ENCODE measurements at places on chromosomes 3 and 15.

GRCh38 chr3:132549890-132550578 is 47.0 kb upstream of the ACKR4 start:
- DNase-seq, result no peak

- no peak for DNase-seq
Observed at GRCh38 chr15:73997986-73998385, 3.5 kb downstream of the PML start.

GRCh38 chr15:101320501-101321052 is 25.5 kb upstream of the SNRPA1 start:
- peak; percentile 72 for DNase-seq

DNA sequence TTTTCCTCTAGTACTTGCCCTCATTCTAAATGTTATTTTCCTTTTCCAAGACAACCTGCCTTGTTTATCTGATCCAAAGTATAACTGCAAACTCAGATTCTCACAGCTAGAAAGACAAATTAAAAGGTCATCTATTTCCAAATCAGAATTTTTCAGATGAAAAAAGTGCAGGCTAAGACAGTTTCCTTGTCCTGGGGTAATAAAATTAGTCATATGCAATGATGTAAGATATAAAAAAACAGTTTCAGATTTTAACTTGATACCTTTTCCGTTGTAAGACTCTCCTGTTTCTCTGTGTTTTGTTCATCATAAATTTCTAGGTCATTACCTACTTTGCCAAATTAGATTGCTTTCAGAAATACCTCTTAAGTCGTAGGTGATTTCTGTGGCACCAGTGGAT is 238.4 kb upstream of the PEX5L start:
- no peak for DNase-seq

GRCh38 chr15:73717802-73718201 is 33.6 kb downstream of the CD276 start:
- no peak for DNase-seq

- no peak for DNase-seq
Observed at GRCh38 chr15:20271647-20272046, 270.0 kb downstream of the GOLGA6L6 start.

GRCh38 chr15:29698030-29698701 is 124.1 kb downstream of the TJP1 start:
- DNase-seq, result no peak

DNA sequence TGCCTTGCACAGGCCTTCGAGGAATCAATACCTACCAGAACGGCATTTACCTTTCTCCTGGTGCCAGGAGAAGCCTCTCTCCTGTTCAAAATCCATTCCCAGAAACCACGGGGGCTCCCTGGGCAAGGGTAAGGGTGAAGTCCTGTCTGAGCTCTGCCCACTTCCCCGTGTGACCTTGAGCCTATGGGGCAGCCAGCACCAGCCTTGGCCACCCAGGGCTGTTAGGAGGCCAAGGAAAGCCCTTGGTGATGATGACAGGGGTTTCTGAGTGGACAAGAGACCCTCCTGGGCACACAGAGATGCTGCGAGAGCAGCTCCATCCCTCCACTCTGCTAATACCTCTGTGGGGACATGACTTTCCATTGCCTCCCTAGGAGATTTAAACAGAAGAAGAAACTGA is 5.9 kb downstream of the SCN5A start:
- DNase-seq, result no peak

DNA sequence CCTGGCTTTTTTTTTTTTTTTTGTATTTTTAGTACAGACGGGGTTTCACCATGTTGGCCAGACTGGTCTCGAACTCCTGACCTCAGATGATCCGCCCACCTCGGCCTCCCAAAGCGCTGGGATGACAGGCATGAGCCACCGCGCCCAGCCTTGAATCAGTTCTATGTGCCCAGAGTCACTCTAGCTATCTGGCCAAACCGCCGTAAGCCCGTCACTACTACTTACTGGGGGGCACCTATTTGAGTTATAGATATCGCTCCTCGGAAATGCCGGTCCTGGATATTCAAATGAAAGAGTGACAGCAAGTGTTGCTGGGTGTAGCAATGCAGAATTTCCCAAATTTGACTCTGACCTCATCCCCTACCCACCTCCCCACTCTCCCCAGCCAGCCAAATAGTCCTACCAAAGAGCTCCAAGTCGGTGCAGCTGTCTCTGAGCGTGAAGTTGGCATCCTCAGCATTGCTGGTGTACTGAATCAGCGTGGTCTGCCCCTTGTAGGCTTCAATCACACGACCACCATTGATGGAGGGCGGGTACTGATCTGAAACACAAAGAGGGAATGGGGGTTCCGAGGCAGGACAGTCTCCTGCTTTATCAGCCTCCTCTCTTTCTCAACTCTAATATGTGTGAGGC is 38.1 kb downstream of the MUC20 start:
- no peak for DNase-seq

- DNase-seq, result no peak
Observed at GRCh38 chr3:117630885-117631284, 921.3 kb downstream of the TUSC7 start.

GRCh38 chr3:155386919-155387318 is 93.4 kb upstream of the STRIT1 start:
- DNase-seq, result no peak

- DNase-seq, result no peak
Observed at GRCh38 chr3:12253516-12254343, 35.1 kb upstream of the PPARG start.

- DNase-seq, result no peak
Observed at GRCh38 chr15:99447497-99448371, 118.0 kb upstream of the MEF2A start.

DNA sequence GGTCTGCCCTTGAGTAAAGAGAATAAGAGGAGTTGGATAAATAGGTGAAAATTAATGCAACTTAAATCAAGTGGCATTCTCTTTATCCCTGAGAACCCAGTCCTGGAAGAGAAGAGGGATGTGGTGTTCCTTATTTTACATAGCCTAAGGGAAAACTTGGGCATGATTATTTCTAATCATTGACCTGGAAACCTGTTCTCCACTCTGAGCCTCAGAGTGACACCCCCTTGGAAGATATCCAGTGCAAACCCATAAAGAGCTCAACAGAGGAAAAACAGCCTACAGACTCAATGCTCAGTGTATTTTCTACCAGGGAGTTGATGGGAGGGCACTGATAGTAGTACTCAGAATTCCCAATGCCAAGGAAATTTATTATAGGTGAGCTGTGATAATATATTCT is 22.0 kb downstream of the SLC15A2 start:
- no peak for DNase-seq

DNA sequence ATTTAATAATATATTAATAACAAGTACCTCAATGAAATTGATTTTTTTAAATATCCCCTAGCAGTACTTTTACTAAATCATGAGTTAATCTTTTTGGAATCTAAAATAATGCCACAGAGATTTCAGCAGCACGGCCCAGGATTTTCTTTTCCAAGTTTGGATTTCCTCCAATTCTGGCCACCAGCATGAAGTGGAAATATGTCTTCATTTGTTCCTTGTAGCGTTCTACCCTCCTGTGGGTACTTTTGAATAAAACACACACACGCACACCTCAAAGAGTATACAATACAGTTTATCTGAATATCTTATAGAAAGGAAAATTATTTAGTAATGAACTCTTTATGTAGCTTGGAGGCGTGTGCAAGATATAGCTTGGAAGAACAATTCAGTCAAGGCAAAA is 125.1 kb upstream of the STT3B start:
- DNase-seq, result no peak

- DNase-seq, result peak; percentile 80
Observed at GRCh38 chr3:125110016-125110875, 54.4 kb upstream of the HEG1 start.

DNA sequence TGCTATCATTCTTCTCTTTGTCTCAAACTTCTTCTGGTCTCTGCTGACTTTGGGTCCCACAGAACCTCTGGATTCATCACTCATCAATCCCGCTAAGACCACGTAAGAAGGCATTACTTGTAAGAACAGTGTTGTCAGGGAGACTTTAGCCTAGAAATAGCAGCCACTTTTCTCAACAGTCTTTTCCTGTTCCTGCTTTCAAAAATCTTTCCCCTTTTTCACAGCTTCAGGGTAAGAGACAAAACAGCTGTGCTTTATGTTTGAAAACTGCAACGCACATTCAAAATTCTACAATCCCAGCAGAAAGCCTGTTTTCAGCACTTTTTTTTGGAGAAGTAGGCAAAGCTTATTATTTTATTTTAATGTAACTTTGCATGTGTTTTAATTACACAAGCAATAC is 42.0 kb upstream of the FAM98B start:
- DNase-seq, result no peak

Data from SW480 (cell line).